ENCODE measurements at places on chromosomes 4 and X.

- no peak for DNase-seq
Observed at GRCh38 chrX:95675794-95676193, 1008.8 kb upstream of the DIAPH2 start.

- DNase-seq = no peak
Observed at GRCh38 chr4:176134670-176135069, 60.7 kb downstream of the SPATA4 start.

DNA sequence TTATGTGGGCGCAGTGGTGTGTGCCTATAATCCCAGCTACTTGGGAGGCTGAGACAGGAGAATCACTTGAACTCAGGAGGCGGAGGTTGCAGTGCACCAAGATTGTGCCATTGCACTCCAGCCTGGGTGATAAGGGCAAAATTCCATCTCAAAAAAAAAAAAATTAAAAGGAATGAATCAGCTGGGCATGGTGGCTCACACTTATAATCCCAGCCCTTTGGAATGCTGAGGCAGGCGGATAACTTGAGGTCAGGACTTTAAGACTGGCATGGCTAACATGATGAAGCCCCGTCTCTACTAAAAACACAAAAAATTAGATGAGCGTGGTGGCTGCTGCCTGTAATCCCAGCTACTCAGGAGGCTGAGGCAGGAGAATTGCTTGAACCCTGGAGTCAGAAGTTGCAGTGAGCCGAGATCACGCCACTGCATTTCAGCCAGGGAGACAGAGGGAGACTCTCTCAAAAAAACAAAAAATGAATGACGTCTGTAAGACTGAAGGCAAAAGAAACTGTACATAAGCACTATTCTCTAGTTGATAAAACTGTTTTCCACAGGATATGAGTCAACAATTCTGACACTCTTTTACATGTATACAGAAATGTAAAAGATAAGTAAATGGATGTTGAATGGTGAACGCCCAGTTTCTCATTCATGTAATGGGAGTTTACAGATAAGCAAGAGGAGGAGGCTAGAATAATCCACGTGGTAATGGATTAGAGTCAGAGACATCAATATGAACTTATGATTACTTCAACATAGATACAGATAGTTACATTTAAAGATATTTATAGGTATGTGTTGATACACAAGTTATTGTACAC, 22.2 kb downstream of the CENPC start:
- DNase-seq = no peak

- no peak for DNase-seq
Observed at GRCh38 chr4:81498551-81499099, 26.9 kb upstream of the RASGEF1B start.

GRCh38 chr4:130995988-130996387, 1900.0 kb downstream of the C4orf33 start:
- DNase-seq = no peak

DNA sequence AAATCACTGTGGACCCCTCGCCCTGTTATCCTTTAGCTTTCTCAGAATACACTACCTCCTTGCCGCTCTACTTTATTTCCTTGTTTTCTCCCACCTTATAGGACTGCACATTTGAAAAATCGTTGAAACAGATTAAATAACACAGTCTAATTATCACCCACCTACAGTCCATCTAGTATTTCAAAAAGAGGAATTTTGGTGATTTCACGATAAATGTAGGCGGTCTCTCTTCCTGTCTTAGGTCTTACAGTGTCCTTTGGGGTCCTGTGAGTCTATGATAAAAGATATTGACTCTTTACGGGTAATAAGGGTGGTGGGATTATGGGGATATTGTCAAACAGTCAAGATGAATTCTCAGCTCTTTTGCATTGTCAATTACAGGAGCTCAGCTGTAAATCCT, 2.4 kb upstream of the TBL1X start:
- no peak for DNase-seq

DNA sequence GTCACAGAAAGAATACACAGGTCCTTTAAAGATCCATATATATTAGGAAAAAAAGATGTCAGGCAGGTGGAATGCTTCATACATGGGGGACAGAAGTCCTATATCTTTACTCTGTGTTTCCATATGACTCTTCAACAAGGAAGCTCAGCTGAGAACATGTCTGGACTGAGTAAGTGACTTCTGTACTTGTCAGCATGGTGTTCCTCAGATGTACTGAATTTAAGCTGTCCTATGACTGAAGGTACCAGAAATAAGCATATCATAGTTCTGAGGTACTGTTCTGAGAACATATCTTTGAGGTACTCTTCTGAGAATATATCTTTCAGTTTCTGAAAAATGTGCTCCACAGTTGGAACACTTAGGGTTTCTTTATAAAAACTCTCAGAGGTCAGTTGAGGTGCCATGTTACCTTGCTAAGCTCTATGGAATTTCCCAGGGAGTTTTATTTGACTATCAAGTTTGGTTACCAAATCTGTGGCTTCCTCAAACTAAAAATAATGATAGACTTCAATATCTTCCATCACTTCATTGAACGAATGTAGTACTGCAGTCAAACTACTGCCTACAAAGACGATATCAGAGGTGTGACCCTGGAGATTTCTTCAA, 597.2 kb upstream of the GNPDA2 start:
- no peak for DNase-seq

DNA sequence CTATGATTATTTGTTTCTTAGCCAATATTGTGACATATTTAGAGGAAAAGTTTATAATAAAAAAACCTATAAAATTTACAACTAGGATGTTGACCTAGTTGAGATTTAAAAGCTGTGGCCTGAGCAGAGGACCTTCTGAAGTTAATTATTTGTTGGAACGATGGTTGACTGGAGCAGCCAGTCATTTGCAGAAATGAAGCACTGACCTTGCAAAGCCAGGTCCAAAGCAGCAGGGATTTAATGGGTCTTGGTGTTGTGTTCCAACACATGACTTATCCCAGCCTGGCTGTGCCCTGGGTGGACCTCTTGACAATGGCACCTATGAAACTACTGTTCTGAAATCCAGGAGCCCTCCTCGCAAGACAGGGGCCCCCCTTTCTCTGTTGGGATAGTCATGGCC, 235.2 kb downstream of the FRAS1 start:
- no peak for DNase-seq

- DNase-seq = no peak
Observed at GRCh38 chr4:177667687-177668086, 225.4 kb upstream of the AGA start.

DNA sequence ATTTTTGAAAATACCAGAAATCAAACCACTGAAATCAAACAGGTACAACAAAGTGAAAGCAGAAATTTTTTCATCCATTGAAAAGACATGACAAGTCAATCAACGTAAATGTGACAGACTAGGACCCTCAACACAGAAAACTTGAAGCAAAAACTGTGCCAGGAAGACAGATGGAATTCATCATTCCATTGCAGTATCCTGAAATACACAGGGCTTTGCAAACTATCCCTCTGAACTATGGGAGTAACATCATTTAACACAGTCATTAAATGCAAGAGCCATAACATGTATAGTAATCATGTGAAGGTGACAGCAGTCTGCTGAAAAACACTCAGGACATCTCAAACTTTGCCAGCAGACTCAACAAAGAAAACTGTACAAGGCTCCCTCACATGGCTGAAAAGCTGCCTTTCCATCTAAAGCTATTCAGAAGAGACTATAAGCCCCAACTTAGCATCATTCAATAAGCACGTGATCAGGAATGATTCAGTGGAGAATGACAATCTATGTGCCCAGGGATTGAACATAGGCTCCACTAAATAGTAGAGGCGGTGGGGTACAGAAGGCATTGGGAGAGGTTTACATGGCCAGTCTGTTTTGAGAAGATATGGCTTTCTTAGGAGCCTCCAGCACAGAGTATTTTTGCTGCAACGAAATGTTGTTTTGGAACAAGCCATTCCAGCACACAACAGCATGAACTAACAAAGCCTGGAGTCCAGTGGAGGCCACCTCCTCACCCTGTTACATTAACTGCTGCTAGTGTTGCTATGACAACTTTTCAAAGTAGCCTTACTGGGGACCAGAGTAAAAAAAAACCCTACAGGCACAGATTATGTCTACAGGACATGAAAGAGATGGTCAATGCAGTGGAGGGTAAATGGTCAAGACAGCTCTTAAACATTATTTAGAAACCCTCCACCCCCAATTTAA, 274.5 kb upstream of the NOCT start:
- DNase-seq = no peak

DNA sequence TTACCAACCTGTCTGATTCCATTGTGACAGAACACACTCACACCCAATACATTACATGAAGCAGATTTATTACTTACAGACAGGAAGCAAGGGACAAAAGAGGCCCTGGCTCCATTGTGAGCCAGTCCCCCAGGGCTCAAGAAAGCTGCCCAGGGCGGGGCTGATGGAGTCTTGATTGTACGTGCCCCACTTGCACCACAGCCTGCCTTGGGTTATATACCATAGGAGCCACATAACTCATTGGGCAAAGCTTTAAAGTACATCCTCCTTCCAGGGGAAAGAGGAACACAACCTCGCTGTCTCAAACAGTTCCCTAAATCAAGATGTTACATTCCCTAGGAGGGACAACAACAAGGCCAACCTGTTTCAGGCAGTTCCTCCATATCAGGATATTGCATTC, 3.4 kb upstream of the ZRSR2 start:
- no peak for DNase-seq

GRCh38 chr4:174265916-174266315, 17.6 kb downstream of the FBXO8 start:
- DNase-seq = no peak

- DNase-seq = no peak
Observed at GRCh38 chr4:74266081-74266480, 42.2 kb upstream of the EPGN start.

- DNase-seq = no peak
Observed at GRCh38 chr4:185540040-185540439, 4.7 kb upstream of the PDLIM3 start.

DNA sequence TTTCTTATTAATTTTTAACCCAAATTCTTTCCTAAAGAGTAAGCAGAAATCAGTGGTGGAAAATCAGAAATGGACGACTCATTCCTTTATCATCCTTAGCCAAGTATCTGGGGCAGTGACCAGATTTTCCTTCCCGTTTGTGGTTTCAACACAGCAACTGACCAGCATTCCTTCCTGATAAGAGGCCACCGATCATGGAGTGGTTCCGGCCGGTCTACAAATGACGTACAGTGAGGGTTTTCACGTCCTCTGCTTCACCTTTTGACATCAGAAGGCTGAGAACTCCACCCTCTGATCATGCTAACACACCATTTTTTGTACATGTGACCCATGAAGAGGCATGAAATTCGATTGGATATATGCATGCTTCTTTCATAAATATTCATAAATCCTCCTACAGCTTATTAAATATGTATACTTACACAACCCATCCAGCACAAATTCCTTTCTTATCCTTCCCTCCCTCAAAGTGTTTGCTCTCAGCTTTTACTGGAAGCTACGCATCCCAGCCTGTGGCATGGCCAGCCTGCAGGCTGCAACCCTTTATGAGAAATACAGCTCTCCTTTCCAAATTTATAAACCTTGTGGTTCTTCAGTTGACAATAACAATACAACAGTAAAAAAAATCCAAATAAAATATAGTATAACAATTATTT, 173.0 kb upstream of the CASK start:
- DNase-seq = no peak

DNA sequence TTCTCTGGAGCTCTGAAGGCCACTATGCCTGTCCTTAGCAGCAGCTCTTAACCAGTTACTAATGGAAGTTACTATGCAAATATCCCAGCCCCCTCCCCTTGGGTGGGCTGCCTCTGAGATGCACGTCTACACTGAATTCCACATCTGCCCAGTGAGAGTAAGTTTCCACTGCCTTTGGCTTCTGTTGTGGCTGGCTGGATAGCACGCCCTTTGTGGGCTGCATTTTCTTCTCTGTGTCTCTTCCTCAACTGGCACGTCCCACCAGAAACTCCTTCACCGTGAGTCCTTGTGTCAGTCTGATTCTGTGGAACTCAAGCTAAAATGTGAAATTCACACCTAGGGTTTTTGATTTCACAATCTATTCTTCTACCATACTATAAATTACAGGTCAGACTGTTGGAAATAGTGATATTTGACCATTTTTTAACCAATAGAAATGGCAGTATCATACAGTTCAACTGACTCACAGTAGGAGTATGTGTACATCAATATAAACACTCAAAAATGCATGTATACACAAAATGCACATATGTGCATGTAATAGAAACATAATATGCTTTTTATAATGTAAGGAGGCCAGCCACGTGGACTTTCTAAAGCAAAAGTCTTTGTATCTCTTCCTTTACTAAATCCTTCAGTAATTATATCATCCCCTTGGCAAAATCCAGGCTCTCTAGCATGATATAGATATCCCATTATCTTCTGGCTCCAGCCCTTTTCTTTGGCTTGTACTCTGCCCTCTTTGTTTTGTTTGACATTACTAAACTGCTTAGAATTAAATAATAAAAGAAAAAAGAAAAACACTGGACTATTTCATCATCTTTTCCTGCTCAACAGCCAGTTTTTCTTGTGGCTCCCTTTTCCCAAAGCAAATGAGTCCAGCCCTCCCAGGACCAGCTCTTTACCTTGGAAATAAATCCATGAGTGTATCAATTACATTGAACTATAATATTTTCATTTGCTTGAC, 33.2 kb upstream of the LDB2 start:
- DNase-seq = no peak

DNA sequence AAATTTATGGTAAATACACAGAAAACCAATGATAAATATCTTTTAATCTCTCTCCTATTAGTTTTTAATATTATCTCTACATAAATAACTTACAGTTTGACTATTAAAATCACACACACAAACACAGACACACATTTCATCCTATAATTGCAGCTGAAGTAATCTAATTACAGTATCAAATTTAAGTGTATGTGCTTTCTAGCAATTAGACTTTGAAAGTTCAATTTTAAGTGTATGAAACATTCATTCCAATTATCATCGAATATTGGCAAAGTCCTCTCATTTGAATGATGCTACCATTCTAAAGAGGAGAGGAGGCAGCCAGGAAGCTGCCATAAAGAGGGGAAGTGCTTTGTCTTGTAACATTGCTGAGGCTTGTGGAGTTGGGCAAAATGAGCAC, 221.2 kb upstream of the PABPC4L start:
- DNase-seq = no peak

DNA sequence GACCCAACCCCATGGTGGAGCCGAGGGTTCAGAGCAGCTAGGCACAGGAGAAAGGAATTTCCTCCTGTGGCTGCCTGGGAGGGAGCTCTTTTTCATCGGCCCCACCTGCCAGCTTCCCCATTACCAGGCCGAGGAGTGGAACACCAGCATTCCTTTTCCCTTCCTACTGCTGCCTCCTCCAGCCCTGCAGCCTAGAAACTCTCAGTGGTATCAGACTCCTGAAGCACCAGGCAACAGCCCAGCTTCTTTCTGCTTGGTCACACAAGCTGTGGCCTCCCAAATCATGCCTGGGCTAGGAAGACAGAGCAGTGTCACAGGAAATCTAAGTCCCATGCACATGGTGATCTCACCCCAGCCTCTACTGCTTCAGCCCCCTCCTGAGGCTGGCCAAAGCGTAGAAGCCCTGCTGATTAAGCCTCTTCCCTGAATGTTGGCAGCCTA, 30.1 kb downstream of the RTL5 start:
- no peak for DNase-seq

- DNase-seq = no peak
Observed at GRCh38 chr4:132614682-132615081, 534.4 kb upstream of the PCDH10 start.
